CD4-positive, alpha-beta T cell treated with Interleukin-12 subunit alpha and Interleukin-12 subunit beta, for 1 hour (primary cell): ENCODE measurements at places on chromosomes 16 and 17.

DNA sequence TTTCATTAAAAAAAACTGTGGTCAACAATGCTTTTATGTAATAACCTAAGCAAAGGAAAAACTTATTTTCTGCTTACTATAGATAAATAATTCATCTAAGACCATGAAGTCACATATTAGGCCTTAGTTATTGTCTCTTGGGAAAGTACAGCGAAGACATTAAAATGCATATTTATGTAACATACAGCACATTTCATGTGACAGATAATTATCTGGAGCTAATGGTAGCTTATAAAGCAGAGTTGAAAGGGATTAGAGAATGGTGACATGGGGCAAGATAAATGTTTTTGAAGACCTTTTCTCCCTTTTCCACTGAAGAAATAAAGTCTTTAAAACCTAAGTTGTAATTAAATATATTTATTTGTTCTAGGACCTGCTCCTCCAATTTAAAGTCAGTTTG, 9.7 kb downstream of the MEIOC start:
- no peak for DNase-seq

- no peak for DNase-seq
Measured at GRCh38 chr16:68373528-68374245, 62.9 kb downstream of the PRMT7 start.

DNA sequence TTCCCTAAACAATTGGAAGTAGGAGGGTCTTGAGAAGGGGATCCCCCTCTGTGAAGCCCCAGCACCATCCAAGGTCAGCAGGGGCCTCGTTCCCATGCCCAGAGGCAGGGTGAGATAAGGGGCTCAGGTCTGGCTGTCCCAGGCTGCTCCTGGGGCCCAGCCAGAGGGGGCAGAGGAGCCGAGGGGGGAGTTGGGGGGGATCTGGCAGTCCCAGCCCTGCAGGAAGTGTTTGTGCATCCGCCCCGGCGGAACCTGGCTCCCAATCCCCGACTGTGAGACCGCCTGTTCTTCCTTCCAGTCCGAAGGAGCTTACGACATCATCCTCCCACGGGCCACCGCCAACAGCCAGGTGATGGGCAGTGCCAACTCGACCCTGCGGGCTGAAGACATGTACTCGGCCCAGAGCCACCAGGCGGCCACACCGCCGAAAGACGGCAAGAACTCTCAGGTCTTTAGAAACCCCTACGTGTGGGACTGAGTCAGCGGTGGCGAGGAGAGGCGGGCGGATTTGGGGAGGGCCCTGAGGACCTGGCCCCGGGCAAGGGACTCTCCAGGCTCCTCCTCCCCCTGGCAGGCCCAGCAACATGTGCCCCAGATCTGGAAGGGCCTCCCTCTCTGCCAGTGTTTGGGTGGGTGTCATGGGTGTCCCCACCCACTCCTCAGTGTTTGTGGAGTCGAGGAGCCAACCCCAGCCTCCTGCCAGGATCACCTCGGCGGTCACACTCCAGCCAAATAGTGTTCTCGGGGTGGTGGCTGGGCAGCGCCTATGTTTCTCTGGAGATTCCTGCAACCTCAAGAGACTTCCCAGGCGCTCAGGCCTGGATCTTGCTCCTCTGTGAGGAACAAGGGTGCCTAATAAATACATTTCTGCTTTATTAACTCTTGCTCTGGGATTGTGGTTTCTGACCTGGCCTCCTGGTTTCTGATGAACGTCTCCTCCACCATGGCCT, 14.9 kb downstream of the GPRC5C start:
- DNase-seq: no peak

- no peak for DNase-seq
Measured at GRCh38 chr16:29996766-29997250, 767 bp downstream of the INO80E start.

DNA sequence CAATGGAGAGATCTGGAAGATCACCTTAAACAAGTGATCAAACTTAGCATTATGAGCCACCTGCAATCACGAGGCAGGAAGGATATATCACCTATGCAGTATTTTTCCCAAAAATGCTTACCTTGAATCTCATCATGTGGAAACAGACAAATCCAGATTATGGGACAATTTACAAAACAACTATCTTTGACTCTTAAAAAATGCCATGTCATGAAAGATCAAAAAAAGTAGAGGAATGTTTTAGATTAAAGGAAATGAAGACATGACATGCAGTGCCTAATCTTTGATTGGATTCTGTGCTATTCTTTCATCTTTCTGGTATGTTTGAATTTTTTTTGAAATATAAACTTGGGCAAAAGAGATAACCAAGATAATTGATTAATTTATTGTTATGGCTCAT, 95.9 kb downstream of the KPNA2 start:
- no peak for DNase-seq

GRCh38 chr16:77588389-77588788, 133.9 kb upstream of the NUDT7 start:
- no peak for DNase-seq

- no peak for DNase-seq
Measured at GRCh38 chr17:69405096-69405495, 9.4 kb upstream of the MAP2K6 start.

DNA sequence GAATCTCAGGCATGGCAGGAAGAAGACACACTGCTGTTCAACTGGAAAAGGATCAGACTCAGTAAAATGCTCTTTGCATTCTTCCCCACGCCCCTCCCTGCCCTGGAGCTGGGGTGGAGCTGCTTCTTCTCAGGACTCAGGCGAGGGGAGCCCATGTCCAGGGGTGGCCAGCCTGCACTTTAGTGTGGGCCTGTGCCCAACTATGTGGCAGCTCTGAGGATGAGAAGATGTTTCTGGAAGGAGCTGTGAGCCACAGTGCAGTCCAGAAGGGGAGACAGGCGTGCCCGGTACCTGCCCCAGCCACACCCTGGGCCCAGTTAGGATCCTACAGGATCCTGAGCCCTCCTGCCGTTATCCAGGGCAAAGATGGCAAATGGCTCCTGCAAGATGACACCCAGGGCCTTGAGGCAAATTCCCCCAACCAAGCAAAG, 120.3 kb downstream of the ANKRD11 start:
- no peak for DNase-seq

- DNase-seq: no peak
Measured at GRCh38 chr16:57966986-57967385, 3.9 kb downstream of the CNGB1 start.

DNA sequence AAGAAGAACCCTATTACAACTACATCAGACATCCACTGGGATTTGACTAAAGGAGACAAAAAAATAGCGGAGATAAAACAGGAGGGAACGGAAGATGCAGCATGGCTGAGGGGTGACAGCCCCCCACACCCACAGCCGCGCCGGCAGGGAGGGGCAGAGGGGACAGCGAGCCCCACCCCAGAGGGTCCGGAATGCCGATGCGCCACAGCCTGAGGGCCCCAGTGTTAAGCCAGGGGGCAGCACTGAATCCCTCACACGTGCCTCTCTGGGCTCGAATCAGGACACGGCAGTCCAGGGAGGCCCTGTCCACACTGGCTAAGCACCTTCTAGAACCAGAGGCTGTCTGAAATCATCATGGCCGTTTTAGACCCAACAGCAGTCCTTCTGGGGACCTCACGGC, 18.8 kb downstream of the MAP1LC3B start:
- DNase-seq: no peak

- peak; percentile 71 for DNase-seq
Measured at GRCh38 chr16:17470908-17471718, at the start of gene XYLT1. Gene XYLT1, minus strand, starts transcription at chr16:17470960. Its CDS starts 164 bp downstream, at chr16:17470796.

- no peak for DNase-seq
Measured at GRCh38 chr17:83170571-83171260, 91.3 kb downstream of the METRNL start.

DNA sequence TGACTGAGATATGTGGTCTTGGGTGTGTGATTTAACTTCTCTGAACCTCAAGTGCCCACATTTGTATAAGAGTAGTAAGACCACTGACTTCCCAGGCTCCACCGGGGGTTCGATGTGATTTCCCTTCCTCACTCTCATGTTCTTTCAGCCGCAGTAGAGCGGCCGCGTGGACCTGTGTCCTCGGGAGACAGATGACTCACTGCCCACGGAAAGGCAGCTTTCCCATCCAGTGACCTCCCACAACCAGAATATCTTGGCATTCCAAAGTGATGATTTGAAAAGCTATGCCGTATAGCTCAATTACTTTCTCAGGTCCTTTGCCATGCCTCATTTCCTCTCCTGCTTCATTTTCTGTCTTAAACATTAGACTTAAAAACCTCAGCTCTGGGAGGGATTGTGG, 73.6 kb downstream of the IL21R start:
- no peak for DNase-seq

GRCh38 chr16:28846933-28847273, 755 bp upstream of the TUFM start:
- DNase-seq: no peak

DNA sequence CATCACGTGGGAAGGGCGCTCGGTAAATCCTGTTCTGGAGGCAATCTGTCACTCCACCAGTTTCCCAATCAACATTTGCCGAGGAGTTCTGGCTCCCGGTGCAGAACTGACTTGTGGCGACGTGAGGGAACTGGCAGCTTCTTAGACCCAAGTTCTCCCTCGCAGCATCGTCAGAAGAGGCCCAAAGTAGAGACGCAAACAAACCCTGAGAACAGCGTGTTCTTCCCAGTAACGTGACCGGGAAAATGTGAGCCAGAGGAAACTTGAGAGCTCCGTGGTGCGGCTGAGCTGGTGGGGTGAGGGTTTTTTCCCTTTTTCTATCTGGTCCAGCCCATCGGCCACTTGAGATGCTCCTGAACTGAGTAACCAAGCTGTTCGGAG, 158.9 kb upstream of the CACNG5 start:
- no peak for DNase-seq

- DNase-seq: no peak
Measured at GRCh38 chr16:84916850-84917249, 94.5 kb downstream of the ZDHHC7 start.

DNA sequence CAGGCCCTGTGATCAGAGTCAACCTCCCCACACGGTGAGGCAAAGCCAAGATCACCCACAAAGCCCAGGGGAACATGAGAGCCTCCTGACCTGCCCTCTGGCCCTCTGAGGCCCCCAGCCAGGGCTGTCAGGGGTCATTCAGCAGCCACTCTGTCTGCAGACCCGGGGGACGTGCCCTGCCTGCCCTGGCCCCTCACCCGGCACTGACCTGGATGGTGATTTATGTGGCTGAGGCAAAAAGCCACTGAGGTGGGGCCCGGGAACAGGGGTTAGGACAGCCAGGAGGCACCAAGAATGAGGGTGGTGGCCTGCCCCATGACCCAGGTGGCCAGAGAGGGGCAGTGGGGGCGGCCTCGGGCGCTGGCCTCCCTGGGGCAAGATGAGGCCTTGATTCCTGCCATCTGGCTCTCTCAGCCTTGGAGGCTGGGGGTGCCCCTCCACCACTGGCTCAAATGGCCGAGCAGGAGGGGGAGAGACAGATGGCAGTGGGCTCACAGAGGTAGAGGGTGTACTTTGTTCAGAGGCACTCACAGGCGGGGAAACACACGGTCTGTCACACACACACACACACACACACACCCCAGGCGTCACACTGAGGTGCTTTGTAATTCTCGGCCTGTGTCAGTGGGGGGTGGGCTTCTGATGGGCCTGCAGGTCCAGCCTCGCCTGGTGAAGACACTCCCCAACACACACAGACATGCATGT, 174.0 kb upstream of the GSE1 start:
- no peak for DNase-seq

- no peak for DNase-seq
Measured at GRCh38 chr17:78268951-78269905, 37.8 kb downstream of the TMEM235 start.

- DNase-seq: no peak
Measured at GRCh38 chr17:41421116-41421515, 3.3 kb downstream of the KRT37 start.

DNA sequence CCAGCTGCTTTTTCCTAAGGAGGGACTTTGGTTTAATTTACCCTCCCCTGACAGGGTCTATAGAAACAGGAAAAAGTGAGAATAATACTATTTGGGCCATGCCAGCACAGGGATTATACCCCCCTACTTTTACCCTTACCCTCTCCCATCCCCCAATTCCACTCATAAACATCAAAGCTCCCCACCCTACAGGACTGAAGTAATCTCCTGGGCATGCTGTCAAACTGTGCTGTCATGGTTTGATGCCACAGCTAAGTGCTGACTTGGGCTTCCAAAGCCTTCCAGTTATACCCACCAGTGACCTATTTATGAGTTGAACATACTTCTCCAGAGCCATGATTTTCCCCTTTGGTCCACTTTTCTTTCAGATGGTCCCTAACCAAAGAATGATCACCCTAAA, 12.8 kb downstream of the PHF12 start:
- no peak for DNase-seq

DNA sequence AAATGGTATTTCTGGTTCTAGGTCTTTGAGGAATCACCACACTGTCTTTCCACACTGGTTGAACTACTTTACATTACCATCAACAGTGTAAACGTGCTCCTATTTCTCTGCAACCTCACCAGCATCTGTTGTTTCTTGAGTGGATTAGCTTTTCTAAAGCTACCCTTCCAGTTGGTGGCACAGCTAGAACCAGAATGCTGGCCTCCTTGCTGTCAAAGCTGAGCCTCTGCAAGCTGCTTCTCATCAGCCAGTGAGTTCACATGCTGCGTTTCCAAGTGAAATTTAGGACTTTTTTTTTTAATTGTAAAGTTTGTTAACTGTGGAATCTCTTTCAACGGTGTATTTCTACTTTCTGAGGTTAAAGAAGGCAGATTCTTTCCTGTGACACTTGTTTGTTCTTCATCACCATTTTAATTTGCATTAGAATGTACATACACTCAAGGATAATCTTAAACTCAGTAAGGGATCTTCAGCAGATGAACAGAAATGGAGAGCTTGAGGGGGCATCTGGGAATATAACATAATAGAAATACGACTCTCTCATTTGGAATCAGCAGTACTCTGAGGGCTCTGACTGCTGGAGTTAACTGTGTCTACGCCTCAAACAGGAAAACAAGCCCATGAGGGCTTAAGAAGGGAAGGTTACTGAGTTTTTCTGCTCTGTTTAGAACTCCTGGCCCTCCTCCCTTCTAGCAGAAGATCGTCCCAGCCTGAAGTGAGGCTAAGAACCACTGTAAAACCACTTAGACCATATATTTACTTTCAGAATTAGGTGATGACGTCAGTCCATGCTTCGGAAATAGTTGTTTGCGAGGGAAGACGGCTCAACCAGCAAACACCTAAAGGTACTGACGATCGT, 148.4 kb upstream of the FAM20A start:
- no peak for DNase-seq

GRCh38 chr17:80999536-81000333, 8.1 kb downstream of the CHMP6 start:
- DNase-seq: no peak
